ENCODE measurements at places on chromosomes 2 and 18. TPM values are rescaled to one million over a fixed set of nuclear protein-coding genes. Genes with fewer than 3 reads are reported as not detected.

The ABCB6 gene
- 6.0 TPM for total RNA-seq

The HES6 gene
- 1.5 TPM for total RNA-seq

The TTC32 gene
- total RNA-seq: 40.6 TPM

The SP9 gene
- not detected for total RNA-seq

The PLCD4 gene
- total RNA-seq: 0.12 TPM

The MYO3B gene
- not detected for total RNA-seq

The GTF2A1L gene
- not detected for total RNA-seq

The IL1RN gene
- not detected for total RNA-seq

DNA sequence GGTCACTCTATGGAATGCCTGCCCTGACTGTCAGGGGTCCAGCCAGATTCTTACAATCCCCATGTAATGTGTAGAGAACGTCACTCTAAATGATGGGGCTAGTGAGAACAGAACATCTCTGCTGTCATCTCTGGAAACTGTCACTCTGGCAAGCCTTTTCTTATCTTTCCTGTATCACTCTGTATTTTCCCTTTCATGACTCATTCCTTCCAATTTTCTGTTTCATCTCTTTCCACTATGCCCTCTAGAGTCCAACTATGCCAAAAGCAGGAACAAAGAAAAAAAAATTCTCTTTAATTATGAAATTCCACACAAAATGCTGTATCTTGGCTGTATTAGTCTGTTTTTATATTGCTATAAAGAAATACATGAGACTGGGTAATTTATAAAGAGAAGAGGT is 608.8 kb downstream of the ADCYAP1 start:
- DNase-seq: no peak

GRCh38 chr2:9631878-9632700 is 1.3 kb upstream of the YWHAQ start:
- DNase-seq: no peak

DNA sequence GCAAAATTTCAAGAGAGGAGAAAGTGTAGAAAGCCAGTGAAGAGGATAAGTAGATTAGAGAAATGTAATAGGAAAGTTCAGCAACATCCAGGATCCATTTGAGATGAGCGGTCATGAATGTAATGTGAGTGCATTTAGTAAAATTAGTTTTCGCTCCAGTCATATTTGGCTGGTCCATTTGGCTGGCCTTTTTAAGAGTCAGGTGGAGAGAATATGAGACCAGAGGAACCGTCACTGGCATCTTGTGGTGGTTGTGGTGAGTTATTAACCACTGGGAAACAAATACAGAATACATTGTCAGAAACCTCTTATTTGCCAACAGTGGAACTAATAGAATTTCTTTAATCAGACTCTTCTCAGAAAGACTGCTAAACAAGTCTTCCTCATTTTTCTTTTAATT is 1064.3 kb upstream of the CDH2 start:
- no peak for DNase-seq

DNA sequence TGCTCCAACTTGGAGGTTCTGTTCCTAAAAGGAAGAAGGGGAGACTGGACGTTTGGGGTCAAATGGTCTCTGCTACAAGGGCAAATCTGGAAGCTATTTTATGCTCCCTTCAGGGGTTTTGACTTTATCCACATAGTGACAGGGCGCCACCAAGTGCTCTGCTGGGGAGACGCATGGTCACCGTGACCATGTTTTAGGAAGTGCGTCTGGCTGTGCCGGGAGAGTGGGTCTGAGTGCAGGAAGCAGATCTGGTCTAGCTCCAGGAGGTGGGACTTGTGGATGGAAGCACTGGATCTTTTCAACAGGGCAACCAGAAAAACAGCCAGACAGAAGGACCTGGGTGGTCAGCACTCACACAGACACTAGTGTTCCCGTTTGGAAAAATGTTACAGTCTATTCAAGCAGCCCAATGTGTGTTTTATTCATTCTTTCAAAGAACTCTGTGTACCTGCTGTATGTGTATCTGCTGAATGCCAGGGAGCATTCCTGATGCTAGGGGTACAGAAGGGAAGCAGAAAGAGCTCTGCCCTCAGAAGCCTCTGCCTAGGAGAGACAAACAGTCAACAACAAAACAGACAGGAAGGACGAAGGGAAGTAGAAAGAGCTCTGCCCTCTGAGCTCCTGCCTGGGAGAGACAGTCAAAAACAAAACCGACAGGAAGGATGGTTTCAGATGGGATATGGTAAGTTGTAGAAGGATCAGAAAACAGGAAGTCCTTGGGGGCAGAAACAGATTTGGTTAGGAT is 14.3 kb downstream of the IMPA2 start:
- peak; percentile 67 for DNase-seq

DNA sequence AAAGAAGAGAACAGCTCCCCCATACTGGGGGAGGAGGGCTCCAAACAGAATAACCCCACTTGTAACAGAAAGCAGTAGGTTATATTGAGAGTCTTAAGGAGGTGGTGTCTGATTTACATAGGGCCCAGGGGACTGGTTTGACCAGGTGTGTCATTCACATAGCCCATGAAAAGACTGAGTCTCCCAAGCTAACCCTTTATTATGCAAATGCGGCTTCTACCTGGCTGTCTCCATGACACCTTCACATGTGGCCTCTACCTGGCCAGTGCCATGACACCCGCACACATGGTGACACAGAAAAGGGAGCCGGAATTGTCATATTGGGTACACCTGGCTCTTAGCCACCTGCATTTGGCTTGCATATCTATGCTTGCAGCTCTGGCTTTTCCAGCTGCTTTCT is 1057.2 kb upstream of the PIK3C3 start:
- DNase-seq: no peak

GRCh38 chr2:190107409-190107808 is 44.9 kb upstream of the MSTN start:
- DNase-seq: no peak

DNA sequence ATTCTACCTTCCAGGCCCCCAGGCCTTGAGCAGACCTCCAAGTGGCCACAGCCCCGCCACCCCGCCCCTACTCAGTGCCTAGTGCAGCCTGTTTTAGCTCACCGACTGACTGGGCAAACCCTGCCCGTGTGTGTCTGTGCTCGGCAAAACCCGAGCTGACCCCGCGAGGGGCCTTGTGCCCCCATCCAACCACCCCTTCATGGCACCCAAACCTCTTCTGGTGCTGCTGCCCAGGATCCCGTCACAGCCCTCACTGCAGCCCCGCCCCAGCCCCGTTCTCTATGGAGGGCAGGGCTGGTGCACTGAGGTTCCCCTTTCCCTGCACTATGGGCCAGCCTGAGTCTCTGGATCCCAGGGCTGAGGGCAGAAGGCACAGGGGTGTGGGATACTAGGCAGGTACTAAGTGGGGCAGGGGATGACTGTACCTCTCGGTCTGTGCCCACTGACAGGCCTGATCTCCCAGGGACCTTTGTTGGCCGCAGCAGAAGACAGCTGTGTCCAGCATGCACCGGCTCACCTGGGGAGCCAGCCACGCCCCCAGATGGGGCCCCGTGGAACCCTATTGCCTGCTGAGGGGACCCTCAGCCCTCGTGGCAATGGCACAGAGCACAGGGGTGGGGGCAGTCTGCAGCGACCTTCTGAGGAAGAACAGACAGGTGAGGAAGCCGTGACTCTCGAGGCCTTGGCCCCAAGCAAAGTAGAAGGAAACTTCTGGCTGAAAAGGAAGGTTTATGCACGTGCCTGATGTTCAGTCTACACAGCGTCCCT is 69.9 kb upstream of the OTOS start:
- no peak for DNase-seq

- DNase-seq: no peak
These were observed 4.1 kb upstream of the GCG start for GRCh38 chr2:162156149-162156548.

- no peak for DNase-seq
These were observed 448.6 kb downstream of the BCL11A start for GRCh38 chr2:60104514-60105505.

DNA sequence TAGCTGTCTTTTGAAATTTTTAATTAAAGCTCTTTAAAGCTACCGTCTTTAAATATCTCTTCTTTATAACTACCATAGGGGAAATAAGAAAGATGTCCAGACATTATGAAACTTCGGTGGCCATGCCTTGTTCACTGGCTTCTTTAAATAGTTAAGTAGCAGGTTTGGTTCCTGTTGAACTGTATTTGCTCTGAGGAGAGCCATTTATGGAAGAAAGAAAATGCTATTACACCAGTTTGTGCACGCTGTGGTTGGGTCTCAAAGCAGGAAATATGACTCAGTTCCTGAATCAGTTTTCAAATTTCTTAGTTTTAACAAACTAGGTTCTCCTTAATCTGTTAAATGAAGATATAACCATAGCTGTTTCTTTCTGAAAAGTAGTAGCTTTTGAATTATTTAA is 12.2 kb downstream of the ARPC2 start:
- peak; percentile 30 for DNase-seq

- DNase-seq: no peak
These were observed 699.6 kb downstream of the NYAP2 start for GRCh38 chr2:226098861-226099745.

DNA sequence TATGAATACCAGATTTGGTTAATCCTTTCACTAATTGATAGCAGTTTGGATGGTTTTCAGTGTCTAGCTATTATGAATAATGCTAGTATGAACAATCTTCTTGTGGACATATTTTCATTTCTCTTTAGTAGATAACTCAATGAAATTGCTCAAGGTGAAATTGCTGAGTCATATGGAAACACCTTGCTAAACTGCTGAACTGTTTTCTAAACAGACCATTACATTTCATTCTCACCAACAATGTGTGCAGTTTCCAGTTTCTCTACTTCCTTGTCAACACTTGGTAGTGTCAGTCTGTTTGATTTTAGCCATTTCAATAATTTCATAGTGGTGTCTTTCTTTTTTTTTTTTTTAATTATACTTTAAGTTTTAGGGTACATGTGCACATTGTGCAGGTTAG is 250.0 kb downstream of the HRH4 start:
- DNase-seq: no peak

- DNase-seq: no peak
These were observed 89.6 kb downstream of the ITGB1BP1 start for GRCh38 chr2:9333591-9334171.

DNA sequence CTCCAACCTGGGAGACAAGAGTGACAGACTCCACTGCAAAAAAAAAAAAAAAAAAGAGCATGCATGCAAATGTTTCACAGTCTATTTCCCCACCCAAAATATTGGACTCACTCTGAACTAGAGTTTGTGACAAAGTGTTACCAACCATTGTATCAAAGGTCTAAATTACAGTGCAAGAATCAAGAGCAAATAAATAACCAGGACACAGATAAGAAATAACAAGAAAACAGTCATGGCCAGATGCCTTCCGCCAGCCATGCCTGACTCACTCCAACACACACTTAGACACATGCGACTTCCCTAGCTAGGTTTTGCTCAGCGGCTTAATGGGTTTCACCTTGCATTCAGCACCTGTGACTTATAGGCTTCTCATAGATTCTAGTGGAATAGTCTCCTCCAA is 62.8 kb downstream of the CYB5A start:
- DNase-seq: no peak

DNA sequence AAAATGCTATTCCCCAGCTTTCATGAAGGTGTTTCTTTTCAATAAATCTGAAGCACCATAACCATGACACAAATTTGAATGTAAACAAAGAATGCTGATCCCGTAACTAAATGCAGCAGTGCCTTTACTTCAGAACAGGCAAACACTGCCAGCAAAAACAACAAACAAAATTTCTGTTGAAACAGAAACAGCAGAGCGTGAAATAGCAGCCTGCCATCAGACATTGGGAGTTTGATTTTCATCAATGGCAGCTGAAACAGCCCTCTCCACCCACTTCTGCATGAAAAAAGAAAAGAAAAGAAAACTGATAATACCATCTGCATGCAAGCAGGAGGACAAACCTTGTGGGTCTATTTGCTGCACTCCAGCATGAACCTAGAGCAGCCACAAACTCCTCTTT is 128.3 kb downstream of the CDH2 start:
- DNase-seq: no peak

- no peak for DNase-seq
These were observed 65.7 kb downstream of the TRABD2A start for GRCh38 chr2:84815146-84815545.

DNA sequence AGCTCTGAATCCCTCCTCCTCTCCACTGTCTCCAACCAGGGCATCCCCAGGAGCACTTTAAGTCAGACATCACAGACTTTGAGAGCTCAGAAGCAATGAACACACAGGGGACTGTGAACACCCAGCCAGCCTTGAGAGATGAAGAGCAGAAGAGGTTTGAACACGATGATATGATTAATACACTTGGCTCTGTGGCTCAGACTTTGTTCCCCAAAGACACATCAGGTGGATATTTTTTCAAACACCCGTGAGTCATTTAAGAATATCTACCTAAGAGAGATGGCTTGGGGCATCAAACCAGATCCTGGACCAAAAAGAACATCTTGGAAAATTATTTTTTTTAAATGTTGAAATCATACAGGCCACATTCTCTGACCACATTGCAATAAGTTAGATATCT is 134.9 kb upstream of the OTOS start:
- DNase-seq: no peak

DNA sequence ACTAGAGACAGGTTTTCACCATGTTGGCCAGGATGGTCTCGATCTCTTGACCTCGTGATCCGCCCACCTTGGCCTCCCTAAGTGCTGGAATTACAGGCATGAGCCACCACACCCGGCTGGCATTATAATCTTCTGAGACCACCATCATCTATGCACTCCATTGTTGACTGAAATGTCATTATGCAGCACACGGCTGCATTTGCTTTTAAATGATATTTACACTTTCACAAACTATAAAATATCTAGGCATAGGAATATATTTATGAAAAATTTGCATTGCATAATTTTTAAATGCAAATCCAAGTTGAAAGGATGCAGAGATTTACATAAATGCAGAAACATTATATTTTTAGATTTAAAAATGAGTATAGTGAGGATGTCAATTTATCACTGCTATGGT is 30.0 kb upstream of the ANKRD44 start:
- no peak for DNase-seq

- no peak for DNase-seq
These were observed 37.0 kb upstream of the METTL21A start for GRCh38 chr2:207662203-207662602.

GRCh38 chr2:128686881-128687555 is 368.4 kb upstream of the HS6ST1 start:
- DNase-seq: no peak

- no peak for DNase-seq
These were observed 75.4 kb upstream of the ZEB2 start for GRCh38 chr2:144595279-144595678.

DNA sequence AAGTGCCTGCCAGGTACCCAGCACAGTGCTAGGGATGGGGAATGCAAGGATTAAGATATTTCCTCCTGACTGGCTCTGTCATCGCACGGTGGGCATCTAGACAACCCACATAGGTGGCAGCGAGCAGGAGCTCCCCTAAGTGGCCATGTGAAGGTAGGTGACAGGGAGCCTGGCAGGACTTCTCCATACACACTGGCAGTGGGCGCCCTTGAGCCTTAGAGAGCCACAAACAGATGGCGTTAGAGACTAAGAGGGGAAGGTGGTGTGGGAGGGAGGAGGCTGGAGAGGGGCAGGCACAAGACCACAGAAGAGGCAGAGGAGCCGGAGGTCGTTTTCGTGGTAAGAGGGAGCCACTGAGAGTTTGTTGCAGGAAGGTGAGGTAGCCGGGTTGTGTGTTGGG is 15.2 kb downstream of the PRELID3A start:
- peak; percentile 29 for DNase-seq

Measured in CD4-positive, CD25-positive, alpha-beta regulatory T cell (primary cell).